CD4-positive, alpha-beta T cell treated with Interleukin-10 for 1 hour (primary cell): ENCODE measurements at places on chromosomes 6 and 20.

GRCh38 chr6:82259389-82259788, 11.8 kb upstream of the IBTK start:
- no peak for DNase-seq

DNA sequence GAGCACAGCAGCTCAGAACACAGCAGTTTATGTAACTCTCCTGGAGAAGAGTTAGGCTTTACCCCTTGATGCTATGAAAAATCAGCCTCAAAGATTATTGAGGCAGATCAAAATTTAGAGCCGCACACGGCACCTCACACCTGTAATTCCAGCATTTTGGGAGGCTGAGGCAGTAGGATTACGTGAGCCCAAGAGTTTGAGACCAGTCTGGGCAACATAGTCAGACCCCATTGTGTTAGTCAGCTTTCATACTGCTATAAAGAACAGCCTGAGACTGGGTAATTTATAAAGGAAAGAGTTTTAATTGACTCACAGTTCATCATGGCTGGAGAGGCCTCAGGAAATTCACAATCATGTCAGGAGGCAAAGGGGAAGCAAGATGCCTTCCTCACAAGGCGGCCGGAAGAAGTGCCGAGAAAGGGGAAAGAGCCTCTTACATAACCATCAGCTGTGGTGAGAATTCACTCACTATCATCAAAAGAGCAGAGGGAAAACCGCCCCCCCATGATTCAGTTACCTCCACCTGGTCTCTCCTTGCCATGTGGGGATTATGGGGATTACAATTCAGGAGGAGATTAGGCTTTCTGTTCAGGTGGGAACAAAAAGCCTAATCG, 87.7 kb downstream of the SGK1 start:
- DNase-seq, result no peak

GRCh38 chr6:101613556-101613955, 220.0 kb downstream of the GRIK2 start:
- DNase-seq, result no peak

DNA sequence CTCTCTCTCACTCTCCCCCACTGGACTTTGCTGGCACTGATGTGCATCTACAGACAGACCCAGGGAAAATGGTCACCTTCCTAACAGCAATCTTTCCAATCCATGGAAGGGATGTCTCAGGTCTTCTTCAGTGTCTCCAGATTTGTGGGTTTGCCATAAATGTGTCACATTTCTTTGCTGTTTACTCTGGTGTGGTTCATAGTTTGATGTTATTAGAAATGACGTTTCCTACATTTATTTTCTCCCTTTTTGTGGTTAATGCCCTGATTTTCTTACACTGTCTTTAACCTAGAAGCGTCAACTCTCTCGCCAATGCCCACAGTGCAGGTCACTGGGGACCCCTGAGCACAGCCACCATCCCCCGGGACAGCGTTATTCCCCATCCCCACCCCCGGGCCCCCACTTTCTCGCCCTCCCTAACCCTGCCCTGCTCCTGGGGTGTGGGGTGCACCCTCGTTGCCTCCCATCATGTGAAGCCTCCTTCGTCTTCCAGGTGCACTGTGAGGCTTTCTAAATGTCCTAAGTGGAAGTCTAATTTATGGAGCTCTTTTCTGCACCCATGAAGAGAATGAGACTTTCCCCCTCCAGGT, 86.5 kb downstream of the YTHDF1 start:
- no peak for DNase-seq

GRCh38 chr6:107409942-107410341, 49.4 kb downstream of the PDSS2 start:
- no peak for DNase-seq

DNA sequence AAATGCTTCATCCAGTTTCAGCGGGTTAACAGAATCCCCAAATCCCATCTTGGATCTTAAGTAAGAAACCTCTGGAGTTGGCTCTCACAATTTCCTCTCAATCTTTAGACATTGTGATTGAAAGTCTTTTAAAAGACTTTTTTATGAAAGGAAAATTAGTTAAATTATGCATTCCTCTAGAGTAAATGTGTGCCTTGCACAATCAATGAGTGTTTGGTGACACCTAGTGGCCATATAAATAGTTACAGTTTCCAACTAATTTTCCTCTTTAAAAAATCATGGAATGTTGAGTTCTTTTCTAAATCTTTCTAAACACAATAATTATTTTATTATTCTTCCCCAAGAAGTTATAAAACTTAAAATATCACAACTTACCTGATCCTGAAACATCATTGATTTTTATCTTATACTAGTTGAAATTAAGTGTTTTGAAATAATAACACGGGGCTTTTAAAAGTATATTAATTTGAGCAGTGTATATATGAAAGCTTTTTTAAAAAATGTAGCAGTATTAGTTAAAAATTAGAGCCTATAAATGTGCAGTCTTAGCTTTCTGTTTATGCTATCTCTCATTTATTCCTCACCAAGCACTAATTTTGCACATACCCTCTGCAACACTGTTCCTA, 66.4 kb downstream of the PKHD1 start:
- DNase-seq, result peak; percentile 20

GRCh38 chr6:151092591-151092990, 147.2 kb upstream of the AKAP12 start:
- no peak for DNase-seq

- peak; percentile 6 for DNase-seq
These were observed 250.8 kb upstream of the PRDM1 start for GRCh38 chr6:105835373-105835772.

DNA sequence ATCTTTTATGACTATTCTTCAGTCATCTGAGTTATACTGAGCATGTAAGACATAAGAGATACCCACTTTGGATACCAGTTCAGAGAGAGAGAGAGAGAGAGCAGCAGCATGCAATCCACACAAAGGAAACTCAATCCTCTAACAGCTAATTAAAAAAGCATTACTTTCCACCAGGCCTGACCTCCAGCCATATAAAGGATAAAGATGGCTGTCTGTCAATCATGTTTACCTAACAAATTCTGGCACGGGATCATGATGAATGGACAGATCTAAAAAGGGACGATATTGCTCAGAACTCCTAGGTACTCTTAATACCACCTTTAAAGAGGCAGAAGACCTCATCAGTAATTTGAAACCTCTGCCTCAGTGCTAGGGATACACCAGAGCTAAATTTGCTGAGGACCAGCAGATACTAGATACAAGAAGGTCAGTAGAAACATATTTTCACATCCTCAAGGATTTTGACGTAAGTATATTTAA, 159.2 kb downstream of the RPS12 start:
- DNase-seq, result no peak

DNA sequence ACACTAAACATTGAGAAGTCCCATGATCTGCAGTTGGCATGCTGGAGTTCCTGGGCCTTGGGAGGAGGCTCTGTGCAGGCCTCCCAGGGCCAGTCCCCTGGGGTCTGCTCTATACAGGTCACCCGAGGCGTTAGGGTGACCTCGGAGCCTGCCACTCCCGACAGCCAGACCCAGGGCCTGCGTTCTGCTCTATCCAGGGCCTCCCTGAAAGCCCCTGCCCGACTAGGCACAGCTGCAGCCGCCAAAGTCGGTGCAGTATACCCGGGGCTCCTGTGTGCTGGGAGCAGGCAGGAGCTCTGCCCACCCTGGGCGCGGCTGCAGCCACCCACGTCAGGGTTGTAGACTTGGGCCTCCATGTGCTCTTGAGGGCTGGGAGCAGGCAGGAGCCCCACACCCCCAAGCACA, 6.3 kb upstream of the OR14J1 start:
- DNase-seq, result no peak

DNA sequence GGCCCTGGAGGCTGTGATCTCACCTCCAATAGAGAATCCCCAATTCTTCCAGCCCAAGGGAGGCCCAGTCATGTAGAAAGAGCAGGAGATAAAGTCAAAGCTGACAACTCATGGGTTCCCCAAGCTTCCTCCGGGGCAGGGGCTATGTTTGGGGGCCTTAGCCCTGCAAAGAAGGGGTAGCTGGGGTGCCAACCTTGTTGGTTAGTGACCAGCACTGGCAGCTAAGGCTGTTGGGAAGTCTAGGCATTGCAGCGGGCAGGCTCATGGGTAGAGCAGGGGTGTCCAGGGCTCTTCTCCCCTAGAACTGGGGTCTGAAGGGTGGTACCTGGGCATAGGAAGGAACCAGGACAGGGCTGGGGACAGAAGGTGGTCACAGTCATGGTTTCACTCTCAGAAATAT, 36.4 kb downstream of the TGM2 start:
- DNase-seq, result no peak

DNA sequence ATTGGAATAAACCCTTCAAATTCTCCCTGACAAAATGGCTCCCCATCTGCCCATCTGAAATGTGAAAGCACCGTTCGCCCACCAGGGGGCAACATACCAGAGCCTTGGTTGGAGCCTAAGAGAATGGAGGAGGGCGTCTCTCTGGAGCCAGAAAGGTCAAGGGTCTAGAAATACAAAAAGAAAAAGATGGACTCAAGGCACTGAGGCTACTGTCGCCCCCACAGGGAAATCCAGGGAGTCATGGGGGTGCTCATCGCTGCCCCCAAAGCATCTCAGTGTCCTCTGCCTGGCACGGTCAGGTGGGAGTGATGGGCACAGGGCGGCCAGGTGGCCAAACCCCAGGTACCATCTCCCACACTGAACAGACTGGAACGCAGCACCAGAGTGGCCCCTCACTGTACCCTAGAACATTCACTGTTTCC, 136.3 kb downstream of the ZMYND8 start:
- DNase-seq, result peak; percentile 45

DNA sequence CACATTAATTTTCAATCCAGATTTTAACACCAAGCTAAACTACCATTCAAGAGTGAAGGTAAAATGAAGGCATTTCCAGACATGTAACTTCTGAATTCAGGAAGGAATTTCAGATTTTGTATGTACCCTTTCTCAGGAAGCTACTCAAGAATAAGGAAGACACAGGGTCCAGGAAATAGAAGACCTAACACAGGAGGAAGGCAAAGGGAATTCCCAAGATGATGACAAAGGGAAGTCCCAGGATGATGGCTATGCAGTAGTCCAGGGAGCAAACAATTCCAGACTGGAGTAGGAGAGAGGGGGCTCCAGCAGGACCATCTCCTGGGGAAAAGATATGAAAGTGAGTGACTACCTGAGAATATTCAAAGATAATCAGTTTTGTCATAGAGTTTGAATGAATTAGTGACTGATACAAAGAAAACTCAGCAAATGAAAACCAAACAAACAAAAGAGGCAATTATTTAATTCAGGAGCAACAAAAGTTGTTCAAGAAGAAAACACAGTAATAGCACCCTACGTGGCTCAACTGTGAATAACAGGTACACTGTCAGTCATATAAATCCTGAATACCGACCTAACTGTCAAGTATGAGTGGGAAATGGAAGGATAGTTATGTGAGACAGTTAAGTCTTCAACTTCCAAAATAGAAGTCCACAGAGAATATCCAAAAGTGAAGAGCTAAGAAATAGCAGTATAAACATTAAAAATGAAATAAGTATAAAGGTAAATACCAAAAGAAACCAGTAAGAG, 4.0 kb downstream of the RNF24 start:
- DNase-seq, result no peak

DNA sequence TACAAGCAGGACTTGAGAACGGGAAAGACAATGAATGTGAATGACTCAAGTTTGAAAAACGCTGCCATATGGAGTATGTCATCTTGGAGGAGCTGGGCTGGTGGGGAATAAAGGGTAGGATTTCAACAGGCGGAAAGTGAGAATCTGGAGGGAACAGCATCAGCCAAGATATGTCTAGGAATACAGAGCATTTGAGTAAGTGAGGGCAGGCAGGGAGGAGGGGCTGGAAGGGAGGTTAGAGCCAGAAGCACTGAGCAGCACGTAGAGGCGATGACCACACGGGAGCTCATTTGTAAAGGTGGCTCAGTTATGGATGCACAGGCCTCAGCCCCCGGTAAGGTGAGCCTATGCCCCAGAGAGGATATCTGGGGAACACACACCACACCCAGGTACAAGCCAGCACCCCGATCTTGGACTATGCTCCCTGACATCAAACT, 115.1 kb downstream of the ZMYND8 start:
- DNase-seq, result no peak

GRCh38 chr6:128071212-128071611, 170.4 kb upstream of the THEMIS start:
- DNase-seq, result no peak

GRCh38 chr20:41072190-41072863, 43.7 kb downstream of the TOP1 start:
- no peak for DNase-seq

DNA sequence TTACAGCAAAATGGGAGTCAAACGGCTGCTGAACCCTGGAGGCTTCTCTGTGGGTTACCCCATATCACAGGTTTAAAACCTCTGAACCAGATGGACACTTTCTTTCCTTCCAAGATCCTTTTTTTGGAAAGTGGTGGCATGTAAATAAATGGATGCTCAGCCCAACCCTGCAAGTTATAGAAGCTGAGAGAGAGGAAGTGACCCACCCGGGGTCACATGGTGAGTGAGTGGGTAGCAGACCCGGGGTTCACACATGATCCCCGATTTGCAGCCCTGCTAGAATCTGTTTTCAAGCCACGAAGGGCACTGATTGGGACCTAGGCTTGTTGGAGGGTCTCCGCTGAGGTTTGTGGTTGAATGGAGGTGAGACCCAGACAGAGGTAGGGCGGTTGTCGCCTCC, 32.0 kb downstream of the SIRPA start:
- no peak for DNase-seq

DNA sequence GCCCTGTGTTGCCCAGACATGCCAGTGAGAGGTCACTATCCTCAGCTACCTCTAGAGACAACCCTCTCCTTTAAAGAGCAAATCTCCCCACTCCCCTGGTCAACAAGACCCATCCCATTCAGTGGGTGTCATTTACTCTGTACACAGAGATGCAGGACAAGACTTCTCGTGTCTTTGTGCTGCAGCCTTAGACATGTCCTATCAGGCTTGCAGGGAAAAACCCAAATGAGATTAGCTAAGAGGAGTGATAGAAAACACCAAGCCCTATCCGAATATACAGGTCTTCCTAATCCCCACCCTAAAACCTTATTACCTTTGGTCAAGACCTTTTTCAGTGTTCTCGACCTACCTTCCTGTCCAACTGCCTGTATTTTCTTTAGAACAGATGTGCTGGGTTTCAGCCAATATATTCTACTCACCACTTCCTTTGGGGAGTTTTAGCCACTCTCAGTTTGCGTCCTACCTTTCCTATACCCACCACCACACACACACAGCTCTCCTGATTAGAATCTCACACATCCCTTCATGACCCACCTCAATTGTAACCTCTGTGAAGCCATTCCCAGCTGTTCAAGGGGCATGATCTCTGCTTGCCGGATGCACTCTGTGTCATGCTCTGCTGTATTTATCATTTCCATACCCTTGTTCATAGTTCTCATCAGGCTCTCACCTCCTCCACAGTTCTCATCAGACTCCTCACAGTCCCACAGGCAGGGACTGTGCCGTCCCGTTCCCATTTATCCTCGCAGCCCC, 39.7 kb downstream of the TRAM2 start:
- DNase-seq, result no peak

- no peak for DNase-seq
These were observed 13.6 kb upstream of the SLCO4A1 start for GRCh38 chr20:62628691-62629090.

- DNase-seq, result no peak
These were observed 429 bp downstream of the GDF5 start for GRCh38 chr20:35437599-35437998.
